ENCODE measurements at places on chromosomes 6 and 20. TPM values are rescaled to one million over a fixed set of nuclear protein-coding genes. Genes with fewer than 3 reads are reported as not detected.

PTPRA gene
- 71.5 TPM for total RNA-seq

GRCh38 chr6:39050453-39051112, 2.0 kb downstream of the GLP1R start:
- DNase-seq: no peak

GRCh38 chr6:151289399-151290007, 49.7 kb downstream of the AKAP12 start:
- DNase-seq: peak; percentile 20

- no peak for DNase-seq
Measured at GRCh38 chr6:259316-259715, 33.0 kb upstream of the DUSP22 start.

TAP2 gene
- 203 TPM for total RNA-seq

PAX1 gene
- not detected for total RNA-seq
